ENCODE measurements at places on chromosomes 16 and 17.
A peak's percentile ranks its signal among the peaks of the same experiment; 100 is the strongest.

GRCh38 chr16:71339236-71340171, 19.0 kb upstream of the CALB2 start:
- DNase-seq = no peak

- DNase-seq = no peak
Observed at GRCh38 chr17:21194703-21195102, 19.3 kb downstream of the TMEM11 start.

DNA sequence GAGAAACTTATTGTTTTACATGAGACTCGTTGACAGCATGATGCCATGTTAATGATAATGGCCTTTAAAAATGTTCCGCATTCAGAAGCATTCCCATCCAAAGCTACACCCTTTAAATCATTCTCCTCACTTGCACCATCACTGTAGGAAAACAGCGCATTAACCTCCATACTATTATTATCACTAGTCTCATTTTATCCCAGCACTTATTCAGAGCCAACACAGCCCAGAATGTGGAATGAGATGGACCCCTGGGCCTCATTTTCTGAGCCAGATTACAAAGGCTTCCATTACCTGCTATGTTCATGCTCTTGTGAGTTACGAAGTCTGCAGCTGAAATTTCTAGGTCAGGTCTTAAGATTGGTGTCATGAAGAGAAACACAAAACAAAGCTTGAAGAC, 159.4 kb downstream of the HS3ST3A1 start:
- no peak for DNase-seq

DNA sequence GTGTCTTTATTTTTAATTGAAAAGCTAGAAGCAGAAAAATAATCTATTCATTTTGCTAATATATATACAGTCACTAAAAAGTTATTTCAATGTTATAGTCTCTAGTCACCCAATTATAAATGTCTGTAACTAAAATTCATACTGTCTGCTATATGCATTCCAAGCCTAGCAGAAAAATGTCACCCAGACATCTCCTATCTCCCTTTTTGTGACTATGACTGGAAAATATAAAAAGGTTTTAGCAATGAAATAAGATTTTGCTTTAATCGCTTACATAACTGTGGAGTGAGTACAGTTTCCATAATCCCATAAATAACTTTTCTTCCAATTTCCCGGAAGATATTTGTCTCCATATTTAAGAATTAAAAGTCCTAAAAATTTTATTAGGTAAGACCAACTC, 88.6 kb downstream of the BRIP1 start:
- no peak for DNase-seq

DNA sequence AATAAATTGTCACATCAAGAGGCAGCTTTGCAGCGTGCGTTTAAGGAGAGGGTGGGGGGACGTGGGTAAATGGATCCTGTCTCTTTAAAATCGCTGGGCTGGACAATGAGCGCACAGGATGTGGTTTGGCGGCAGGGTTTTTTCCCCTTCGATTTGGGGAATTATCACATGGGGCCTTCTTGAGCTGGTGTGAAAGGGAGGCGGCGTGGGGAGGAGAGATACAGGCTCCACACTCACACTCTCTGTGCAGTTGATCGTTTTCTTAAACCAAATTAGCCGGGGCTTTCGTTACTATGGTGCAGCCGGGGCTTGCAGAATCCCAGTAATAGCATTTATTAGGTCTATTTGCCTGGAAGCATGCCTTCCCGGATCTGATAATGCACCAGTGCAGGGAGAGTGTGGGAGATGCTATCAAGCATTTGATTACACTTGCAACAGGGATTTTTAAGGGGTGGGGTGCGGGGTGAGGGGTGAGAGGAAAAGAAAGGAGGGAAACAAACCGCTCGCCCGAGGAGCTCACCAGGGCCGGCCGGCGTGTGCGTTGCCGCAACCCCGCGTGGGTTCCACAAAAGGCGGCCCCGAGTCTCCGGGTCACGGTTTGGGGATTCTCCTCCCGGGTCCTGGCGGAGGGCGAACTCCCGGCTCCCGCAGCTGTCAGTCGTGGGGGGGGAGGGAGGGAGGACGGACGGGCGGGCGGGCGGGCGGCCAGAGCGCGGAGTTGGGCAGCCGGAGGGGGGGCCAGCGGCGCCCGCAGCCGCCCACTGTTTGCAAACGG, 58.8 kb upstream of the GSE1 start:
- DNase-seq = peak; percentile 83

- no peak for DNase-seq
Observed at GRCh38 chr16:11667221-11667823, 933 bp upstream of the SNN start.

- DNase-seq = no peak
Observed at GRCh38 chr17:74531231-74531761, at the start of gene CD300LB. Gene CD300LB, minus strand, starts transcription at chr17:74531475. Its CDS starts 125 bp downstream, at chr17:74531350.

Measured in CD4-positive, alpha-beta T cell treated with Interleukin-15 for 4 hours (primary cell).